ENCODE measurements at places on chromosomes 16 and 17.

DNA sequence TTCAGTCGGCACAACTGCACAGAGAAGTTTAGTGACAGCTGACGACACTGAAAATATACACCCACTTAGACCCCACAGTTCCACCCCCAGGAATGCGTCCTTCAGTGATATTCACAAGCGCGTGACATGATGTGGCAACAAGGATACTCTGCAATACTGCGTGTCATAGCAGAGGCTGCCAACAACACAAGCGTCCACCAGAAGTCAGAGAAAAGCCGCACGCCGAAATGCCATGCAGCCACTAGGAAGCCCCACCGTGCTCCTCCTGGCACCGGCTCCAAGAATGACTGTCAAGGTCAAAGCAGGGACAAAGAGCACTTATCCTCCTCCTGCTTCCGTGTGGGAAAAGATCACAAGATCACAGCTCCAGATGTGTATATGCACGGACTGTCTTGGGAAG is 3.5 kb downstream of the ATP2A3 start:
- DNase-seq, result no peak

GRCh38 chr17:82931699-82932517 is 92.1 kb upstream of the ZNF750 start:
- DNase-seq, result no peak

- DNase-seq, result no peak
Observed at GRCh38 chr16:86751076-86752030, 173.0 kb downstream of the FOXL1 start.

DNA sequence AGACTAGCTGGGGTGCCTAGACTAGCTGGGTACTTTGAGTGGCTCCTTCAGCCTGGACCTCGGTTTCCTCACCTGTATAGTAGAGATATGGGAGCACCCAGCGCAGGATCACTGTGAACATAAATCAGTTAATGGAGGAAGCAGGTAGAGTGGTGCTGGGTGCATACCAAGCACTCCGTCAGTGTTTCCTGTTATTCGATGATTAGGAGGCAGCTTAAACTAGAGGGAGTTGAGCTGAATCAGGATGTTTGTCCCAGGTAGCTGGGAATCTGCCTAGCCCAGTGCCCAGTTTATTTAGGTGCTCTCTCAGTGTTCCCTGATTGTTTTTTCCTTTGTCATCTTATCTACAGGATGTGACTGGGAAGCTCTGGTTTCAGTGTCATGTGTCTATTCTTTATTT is 8.4 kb upstream of the TMEM235 start:
- DNase-seq, result no peak

- DNase-seq, result no peak
Observed at GRCh38 chr16:89325861-89326471, 108.5 kb downstream of the ZNF778 start.

- peak; percentile 19 for DNase-seq
Observed at GRCh38 chr17:28227316-28228108, 91.5 kb upstream of the TMEM97 start.

GRCh38 chr17:3761918-3762380 is 38.2 kb downstream of the HASPIN start:
- no peak for DNase-seq

- DNase-seq, result no peak
Observed at GRCh38 chr17:81305051-81305630, 10.0 kb upstream of the SLC38A10 start.

- no peak for DNase-seq
Observed at GRCh38 chr16:17364319-17365210, 106.2 kb downstream of the XYLT1 start.

- no peak for DNase-seq
Observed at GRCh38 chr16:15604460-15605440, 38.2 kb downstream of the MARF1 start.
